ENCODE measurements at places on chromosomes 13 and 19.

- DNase-seq: no peak
Measured at GRCh38 chr13:42247883-42248282, 24.1 kb upstream of the AKAP11 start.

- DNase-seq: no peak
Measured at GRCh38 chr13:110444226-110444653, 117.3 kb downstream of the RAB20 start.

DNA sequence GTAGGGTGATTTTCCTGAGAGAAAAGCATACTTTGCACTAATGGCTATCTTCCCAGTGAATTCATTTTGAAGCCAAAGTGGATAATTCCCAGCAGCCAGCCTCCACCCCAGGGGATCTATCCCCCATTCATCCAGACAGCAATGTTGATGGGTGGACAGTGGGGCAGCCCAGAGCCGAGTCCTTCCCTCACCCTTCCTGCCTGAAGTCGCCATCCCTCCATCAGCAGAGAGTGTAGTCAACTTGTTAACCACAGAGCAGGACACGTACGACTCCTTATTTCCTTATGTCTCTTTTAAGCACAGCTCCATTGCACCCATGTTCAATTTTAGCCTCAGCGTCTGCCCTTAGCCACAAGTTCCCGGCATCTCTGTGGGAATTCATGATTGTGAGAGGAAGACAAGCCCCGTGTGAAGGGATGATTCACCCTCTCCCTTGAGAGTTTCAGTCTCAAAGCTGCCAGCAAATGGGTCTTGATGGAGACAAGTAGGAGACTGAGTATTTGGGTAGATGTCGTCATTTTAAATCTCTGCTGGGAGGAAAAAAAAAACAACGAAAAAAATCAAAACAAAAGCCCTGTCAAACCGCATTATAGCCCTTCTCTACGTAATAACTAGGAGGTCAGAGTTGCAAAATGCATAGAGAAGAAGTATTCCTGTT, 58.3 kb upstream of the MEDAG start:
- no peak for DNase-seq

DNA sequence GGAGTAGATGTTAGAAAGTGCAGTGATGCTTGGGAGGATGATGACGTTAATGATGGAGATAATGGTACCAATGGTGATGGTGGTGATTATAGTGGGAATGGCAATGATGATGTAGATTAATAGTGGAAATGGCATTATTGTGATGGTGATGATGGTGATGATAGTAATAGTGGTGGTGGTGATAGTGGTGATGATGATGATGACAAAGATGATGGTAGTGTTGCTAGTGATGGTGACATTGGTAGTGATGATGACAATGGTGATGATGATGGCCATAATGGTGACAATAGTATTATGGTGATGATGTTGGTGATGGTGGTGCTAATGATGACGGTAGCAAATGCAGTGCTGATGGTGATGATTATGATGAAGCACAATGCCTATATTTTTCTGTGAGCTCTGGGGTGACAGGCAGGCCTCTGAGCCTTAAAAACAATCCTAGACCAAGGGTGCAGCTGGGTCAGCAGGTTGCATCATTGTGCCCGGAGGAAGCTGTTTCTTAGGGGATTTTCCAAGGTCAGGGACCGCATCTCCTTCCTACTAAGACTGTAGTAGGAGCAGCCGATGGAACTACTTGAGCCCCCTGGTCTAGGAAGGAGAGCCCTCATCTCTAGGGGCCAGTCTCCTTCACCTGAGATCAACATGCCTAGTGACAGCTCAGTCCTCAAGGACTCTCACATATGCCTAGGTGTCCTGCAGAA, 7.8 kb downstream of the CEACAM18 start:
- no peak for DNase-seq

- no peak for DNase-seq
Measured at GRCh38 chr13:57352114-57352513, 185.1 kb downstream of the PRR20E start.

Data from NCI-H748 treated with DMSO at 0.1 percent for 48 hours (cell line).